ENCODE measurements at places on chromosomes 16 and 17.

DNA sequence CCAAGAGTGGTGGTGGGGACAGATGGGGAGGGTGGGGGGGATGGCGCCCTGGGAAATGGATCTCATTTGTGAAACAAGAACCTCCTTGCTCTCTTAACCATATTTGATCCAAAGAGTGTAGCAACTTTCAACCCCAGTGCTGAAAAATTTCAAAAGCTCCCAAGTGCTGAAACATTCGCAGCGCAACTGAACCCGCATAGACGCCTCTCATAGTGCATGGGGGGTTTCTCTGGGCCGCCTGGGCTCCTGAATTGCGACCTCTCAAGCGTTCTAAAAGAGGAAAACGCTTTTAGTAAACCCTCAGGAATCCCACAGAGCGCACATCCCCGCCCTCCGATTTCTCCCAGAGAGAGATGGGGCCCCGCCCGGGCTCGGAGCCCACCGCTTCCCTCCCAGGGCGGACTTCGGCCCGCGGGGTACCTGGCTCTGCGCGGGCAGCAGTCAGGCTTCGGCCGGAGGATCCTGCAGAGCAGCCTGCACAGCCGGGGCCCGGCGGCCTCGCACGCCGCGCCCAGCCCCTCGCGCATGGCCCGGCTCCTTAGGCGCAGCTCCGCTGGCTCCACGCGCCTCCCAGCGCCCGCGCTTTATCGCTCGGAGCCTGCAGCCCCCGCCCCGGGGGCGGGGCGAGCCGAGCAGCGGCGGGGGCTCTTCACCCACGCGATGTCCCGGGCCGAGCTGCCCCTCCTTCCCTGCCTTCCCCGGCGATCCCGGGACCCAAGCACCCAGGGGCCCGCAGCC, 7.0 kb downstream of the NOS2 start:
- DNase-seq: no peak

DNA sequence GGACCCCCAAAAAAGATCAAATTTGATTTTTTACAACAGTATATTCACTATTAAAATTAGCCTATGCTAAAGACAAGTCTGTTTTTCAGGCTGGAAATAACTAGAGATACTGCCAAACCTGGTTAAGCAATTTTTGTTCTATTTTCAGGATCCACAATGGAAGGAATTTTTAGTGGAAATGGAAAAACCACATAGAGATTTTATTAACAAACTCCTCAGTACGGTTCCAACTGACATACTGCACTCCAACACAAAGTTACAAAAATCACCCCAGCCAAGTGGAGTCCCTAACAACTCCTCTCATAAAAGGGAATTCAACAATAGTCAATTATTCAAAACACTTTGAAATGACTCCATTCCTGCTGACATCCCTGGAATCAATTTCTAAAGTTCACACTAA, 101.6 kb upstream of the TOB1 start:
- DNase-seq: no peak

- DNase-seq: no peak
Measured at GRCh38 chr17:1120596-1121441, 59.0 kb downstream of the ABR start.

DNA sequence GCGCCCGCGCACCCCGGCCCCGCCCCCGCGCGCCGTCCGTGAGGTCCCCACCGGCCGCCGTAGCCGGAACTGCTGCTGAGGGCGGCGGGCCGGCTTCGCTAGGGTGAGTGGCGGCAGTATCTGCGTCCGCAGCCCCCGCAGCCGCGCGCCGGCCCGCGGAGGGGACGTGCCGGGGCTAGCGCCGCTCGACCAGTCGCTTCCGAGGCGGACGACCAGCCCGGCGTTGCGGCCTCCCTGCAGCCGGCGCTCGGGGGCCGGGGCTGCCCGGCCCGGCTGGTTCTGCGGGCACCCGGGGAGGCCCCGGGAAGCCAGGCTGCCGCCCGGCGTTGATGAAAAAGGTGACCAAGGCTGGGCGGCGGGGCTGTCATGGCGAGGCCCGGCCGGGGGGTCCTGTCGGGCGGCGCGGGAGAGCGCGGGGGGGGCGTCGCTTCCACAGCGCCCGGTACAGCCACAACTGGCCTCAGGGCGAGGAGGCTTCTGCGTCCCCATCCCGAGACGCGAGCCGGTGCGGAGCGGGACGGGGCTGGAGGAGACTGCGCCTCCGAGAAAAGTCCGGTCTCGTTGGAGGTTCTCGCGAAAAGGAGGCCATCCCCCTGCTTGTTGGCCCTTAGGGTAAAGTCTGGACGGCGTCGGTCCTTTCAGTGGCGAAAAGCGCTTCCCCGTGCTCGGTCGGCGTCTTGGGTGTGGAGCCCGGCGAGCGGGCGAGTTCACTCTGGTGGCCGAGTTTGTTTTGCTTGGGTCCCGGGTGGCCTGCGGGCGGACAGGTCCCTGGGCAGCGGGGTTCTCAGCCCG, at the start of gene CRAMP1:
Gene CRAMP1 (plus strand): TSS at position 41 of the 792 bp plus-strand sequence. CDS start 2,280 bp downstream, outside the sequence.
- no peak for DNase-seq

- DNase-seq: no peak
Measured at GRCh38 chr16:62213763-62214162, 177.5 kb upstream of the CDH8 start.

- peak; percentile 22 for DNase-seq
Measured at GRCh38 chr16:38941-39892, 14.2 kb downstream of the POLR3K start.

- DNase-seq: no peak
Measured at GRCh38 chr16:89426736-89427530, 63.4 kb downstream of the ANKRD11 start.

GRCh38 chr17:11622492-11622891, 24.2 kb downstream of the DNAH9 start:
- DNase-seq: no peak

DNA sequence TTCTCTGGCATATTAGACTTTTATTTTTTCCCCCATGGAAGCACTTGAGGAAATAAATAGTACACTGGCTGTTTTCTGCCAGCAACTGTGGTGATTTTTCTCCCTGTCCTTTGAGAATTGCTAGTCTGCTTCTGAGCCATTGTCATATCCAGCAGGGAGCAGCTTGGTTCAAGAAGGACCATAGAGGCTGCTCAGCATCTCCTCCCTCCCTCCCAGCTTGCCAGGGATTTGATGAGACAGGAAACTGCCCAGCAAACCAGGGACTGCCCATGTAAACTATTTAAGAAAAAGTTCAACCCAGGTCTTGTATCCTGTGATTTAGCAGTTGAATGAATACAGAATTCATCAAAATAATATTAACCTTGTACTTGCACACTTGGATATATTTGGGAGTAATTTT, 39.5 kb downstream of the CYB5B start:
- no peak for DNase-seq

GRCh38 chr16:21598701-21599121, 666 bp upstream of the METTL9 start:
- DNase-seq: no peak

Measured in stimulated activated CD8-positive, alpha-beta memory T cell treated with anti-CD3 and anti-CD28 coated beads, Interleukin-12 subunit alpha, Interleukin-12 subunit beta, amount 100 ng/mL, for 4 hours (primary cell).